HFF-Myc (cell line): ENCODE measurements at places on chromosomes 4 and X.

GRCh38 chrX:39381422-39381821 is 580.2 kb downstream of the MID1IP1 start:
- DNase-seq = no peak

- DNase-seq = no peak
Observed at GRCh38 chr4:52675111-52675510, 16.0 kb upstream of the USP46 start.

DNA sequence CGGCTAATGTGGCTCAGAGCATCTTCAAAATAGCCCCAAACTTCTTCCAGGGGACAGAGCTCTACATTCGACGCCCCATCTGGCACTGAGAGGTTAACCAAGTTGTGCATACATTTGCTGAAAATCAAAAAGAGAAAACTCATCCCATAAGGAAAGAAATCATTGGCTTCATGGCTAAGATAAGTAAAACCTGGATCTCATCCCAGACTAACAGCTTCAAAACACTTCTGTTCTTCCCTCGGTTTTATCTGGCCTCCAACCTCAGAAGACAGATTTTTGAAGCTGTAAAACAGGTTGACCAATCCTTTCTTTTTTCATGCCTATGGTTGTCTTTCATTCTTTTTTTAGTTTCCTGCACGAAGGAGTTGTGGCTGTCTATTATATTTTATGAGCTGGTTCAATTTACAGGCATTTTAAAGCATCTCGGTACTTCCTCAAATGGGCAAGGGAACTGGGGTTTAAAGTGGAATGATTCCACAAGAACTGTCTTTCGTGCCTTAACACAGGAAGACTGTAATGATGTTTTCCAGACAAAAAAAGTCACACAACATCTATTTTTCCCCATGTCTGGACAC is 107.6 kb downstream of the DLG3 start:
- DNase-seq = no peak

DNA sequence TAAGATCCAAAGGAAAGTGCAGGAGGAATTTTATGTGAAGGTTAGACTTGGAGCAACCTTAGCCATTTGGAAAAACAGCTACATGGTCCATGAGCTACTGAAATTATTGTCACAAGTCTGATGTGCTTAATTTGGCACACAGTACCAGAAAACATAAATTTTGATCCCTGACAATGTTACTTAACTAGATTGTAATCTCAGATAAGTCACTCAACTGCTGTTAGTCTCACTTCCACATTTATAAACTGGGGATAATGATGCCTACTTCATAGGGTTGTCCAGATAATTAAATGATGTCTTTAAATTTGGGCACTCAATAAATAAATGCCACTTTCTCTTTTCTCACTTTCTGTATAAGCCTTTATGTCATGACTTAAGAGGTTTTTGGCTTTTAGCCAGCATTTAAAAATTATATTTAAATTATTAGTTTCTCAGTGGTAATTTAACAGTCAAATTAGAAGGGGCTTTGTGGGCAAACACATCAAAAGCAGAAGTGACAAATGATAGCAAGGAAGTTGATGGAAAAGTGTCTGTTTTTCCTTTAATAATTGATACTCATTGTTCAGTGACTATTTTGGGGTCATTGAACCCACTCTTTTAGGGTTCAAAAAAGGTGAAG is 58.3 kb downstream of the PAQR3 start:
- DNase-seq = no peak

- DNase-seq = no peak
Observed at GRCh38 chrX:46333550-46333949, 211.7 kb downstream of the ZNF674 start.

DNA sequence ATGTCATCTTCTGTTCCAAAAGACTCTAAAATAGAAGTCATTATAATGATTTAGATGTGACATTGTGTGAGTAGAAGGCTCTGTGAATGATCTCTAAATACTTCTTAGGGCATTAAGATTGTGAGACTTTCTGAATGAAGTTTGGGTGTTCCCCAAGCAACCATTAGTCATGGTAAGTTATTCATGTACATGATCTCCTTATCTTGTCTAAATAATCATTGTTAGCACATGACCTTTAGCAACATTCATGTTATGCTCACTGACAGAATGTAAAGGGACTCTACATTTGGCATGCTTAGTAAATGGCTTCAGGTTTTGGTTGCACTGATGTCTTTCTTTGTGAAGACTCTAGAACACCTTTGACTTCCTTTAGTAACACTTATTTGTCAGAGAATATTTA is 140.8 kb upstream of the AGA start:
- no peak for DNase-seq

- DNase-seq = no peak
Observed at GRCh38 chr4:89270792-89271191, 36.8 kb downstream of the GPRIN3 start.

DNA sequence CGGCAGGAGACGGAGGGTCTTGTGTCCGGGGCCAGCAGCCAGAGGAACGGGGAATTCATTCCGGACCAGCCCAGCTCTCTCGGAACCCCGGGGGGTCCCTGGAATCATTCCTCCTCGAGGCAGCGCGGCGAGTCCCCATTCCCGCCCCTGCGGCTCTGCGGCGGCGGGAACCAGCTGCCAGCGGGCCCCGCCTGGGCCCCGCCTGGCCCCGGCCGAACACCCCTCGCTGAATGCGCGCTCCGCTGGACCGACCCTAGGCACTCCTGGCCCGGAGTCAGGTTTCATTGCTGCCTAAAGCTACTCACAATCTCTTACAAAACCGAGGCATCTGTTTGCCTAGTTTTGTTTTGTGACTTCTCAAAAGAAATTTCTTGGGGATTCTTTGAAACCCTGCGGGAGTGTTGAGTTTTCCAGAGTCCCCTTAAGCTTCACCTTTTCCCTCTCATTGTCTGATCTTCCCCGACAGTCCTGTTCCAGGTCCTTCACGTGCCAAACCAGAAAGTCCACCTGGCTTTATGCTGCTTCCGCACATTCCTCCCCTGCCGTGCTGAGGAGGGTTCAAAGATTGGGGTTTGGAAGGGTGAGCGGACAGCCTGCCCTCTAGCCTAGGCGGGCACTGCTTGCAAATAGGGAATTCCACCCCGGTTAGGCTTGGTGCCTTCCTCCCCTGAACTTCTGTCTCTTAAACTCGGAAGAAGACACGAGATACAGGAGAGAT is 789 bp downstream of the ARHGAP10 start:
- no peak for DNase-seq

DNA sequence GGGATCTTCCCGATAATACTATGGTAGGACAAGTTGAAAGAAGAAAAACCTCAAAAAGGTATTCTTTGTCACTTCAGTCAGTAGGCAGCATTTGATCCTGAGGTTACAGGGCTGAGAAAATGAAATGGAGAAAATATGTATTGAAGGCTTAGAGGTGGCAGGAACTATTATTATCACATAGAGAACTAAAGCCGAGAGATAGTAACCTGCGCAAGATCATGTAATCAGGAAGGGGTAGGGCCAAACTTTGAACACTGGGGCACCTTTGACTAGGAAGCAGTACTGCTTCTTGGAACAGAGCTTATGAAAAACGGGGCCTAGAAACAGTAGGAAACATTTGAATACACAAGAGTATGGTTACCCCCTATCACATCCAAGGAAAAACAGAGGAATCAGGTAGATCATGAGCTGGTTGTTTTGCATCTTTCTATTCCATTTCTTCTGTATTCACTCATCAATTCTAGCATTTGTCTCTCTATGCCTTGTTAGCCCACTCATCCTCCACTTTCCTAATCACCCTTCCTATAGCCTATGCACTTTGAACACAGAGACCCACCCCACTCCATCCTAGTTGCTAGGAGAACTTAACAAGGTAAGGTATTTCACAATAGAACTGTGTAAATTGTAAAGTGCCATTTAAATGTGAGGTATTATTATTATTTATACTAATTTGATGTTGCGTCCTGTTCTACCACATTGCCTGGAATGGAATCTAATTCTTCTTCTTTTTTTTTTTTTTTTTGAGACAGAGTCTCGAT is 34.6 kb upstream of the SLC9A7 start:
- no peak for DNase-seq
